ENCODE measurements at places on chromosomes 12 and 14.

- peak; percentile 29 for DNase-seq
Observed at GRCh38 chr12:30308010-30308717, 387.5 kb downstream of the IPO8 start.

DNA sequence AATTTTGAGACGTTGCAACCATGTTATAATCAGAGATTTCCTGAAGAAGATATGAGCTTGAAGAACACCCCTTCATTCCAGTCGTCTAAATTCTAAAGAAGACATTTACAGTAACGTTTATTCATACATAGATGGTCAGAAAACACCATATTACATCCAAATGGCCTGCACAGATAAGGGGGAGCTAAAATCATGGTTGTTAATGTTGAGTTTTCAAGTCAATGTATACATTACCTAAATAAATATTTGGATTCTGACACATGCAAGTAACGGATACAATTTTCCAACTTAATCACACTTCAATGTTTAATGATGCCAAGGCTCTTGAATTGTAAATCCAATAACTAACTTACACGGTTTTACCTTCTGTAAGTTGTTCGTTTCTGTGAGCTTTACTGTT is 318.4 kb downstream of the SLC6A15 start:
- DNase-seq: no peak

DNA sequence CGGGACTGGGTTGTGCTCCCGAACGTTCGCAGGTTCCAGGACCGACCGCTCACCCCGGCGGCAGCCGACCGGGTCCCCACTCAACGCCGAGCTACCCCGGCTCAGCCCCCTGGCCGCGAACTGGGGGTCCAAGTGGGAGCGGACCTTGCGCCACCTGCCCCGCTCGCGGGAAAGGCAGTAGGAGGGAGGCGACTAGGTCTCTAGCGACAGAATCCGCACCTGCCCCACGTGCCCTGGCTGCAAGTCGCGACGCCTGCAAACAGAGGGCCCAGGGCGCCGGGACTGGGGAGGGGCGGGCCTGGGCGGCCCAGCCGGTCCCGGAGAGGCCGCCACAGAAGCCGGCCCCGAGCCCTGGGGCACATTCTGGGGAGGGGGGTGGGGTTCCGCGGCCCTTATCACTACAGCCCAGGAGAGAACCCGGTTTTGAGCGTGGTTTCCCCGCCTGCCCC is 239.2 kb upstream of the CPNE8 start:
- no peak for DNase-seq

DNA sequence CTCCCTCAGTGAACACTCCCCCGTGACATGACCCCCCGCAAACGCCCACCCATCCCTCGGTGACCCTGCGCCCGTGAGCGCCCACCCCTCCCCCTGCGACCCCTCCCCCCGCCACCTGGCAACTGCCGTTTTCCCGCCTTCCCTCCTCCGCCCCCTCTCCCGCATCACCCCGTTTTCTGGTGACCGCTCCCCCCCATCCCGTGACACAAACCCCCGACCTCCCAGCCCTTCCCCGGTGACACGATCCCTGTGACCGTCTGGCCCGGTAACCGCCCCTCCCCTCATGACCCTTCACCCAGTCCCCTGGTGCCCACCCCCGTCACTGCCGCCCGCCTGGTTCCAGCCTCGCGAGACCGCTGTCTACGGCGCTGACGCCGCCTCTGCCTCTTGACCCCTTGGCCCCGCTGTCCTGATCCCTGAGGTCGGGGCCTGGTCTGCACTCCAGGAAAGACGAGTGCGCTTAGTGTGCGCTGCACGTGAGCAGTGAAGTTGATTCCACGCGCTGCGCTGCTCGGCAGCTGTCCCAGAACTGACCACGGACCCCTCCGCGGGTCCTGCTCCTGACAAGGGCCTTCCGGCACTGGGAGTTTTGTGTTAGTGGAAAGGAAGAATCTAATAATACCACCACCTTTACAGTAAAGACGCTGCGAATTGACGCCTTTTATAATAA is 59.4 kb downstream of the DDX51 start:
- DNase-seq: peak; percentile 42

DNA sequence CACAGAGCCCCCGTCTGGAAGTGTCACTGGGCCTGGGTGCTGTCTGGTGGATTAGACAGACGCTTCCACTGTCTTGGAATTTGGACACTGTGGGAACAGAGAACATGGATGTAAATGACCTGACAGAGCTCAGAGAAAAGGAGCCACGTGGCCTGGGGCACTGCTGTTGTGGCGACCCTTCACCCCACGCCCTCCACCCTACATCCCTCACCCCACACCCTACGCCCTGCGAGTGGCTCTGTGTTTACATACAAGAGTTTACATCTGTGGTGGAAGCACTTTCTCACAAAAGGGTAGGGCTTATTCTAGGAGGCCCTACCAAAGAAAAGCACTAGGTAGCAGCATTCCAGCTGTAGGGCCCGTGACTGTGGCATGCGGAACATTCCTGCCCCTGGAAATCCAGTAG is 47.7 kb downstream of the B4GALNT3 start:
- DNase-seq: no peak

GRCh38 chr14:64509036-64509435 is 4.5 kb downstream of the ZBTB1 start:
- no peak for DNase-seq

DNA sequence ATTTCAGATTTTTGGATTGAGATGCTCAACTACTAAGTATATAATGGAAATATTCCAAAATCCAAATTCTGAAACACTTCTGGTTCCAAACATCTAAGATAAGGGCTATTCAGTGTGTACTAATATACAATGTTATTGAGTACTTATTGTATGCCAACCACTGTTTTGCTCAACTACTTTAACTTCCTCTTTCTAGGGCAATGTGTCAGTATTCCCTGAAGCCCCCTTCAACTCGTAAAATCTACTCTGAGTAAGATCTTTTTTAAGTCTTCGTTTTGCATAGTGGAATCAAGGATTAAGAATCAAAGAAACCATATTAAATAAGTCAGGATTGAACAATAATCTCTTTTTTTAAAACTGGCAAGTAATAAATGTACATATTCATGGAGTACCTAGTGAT is 45.5 kb downstream of the SPATA7 start:
- DNase-seq: no peak

GRCh38 chr14:88576222-88576621 is 13.4 kb downstream of the ZC3H14 start:
- no peak for DNase-seq

- DNase-seq: peak; percentile 57
Observed at GRCh38 chr12:80627782-80628181, 79.7 kb upstream of the MYF6 start.

- peak; percentile 79 for DNase-seq
Observed at GRCh38 chr14:54211551-54212308, 185.1 kb upstream of the CDKN3 start.

DNA sequence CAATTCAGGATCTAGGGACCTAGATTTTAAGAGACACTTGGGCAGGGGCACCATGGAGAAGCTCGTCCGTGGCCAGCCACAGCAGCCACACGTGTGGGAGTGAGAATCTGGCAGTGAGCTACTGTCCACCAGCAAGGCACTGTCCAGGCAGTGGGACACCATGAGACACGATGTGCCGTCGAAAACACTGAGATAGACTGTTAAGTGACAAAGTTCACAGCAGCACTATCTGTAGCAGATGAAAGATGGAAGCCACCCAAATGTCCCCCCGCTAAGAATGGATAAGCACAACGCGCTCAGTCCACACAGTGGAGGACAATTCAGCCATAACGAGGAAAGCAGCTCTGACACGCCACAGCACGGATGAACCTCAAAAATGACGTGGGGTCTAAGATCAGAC is 19.7 kb downstream of the RILPL1 start:
- DNase-seq: no peak

DNA sequence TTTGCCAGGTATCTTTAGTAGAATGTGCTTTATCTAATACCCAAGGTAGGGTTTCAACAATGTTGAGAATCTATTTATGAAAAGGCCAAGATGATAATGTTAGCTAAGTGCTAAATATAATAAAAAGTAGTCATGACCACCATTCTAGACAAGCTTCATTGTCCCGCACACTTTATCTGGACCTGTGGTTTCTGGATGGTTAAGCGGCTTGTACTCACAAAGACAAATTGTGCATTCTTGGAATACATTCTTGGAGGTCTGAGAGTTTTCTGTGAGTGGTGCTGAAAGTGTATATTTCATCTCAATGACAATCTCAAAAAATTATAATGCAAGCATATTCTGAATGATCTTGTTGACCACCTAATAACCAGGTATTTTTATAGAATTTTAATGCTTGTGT is 646.9 kb downstream of the DIO2 start:
- no peak for DNase-seq

DNA sequence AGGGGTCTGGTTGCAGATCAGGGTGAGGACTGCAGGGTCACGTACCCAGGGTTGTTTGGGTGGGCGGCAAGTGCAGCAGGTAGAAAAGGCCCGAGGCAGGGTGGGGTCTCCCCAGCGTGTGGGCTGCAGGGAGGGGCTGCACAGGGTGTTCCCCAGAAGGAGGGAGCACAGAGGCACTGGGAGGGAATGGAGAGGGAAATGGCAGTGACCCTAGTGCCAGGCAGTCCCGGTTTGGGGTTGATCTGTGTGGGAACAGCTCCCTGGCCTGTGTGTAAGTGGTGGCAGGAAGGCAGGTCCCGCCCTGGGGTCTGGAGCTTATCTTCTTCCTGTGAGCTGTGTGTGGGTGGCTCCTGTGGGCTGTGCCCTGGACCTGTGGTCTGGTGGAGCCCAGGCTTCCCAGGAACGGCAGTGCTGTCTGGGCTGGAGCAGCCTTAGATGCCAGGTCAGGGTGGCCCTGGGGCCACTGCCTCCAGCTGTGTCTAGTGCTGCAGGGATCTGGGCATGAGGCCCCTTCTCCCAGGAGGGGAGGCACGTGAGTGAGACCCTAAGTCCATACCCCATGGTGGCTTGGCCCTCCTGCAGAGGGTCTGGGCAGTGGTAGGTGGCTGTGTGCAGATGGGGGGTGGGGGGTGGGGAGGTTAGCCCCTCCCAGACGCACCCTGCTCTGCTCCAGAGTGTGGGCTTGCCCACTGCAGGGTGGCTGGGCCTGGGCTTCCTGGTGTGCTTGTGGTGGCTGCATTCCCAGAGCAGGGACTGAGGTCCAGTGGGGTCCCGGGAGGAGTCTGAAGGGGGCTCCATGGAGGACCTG is 363.5 kb downstream of the TMEM121 start:
- no peak for DNase-seq

GRCh38 chr14:30854492-30854891 is 19.9 kb upstream of the COCH start:
- DNase-seq: no peak

GRCh38 chr12:77392467-77393088 is 327.2 kb upstream of the E2F7 start:
- no peak for DNase-seq

- no peak for DNase-seq
Observed at GRCh38 chr12:6953442-6954315, 2.5 kb downstream of the PTPN6 start.

DNA sequence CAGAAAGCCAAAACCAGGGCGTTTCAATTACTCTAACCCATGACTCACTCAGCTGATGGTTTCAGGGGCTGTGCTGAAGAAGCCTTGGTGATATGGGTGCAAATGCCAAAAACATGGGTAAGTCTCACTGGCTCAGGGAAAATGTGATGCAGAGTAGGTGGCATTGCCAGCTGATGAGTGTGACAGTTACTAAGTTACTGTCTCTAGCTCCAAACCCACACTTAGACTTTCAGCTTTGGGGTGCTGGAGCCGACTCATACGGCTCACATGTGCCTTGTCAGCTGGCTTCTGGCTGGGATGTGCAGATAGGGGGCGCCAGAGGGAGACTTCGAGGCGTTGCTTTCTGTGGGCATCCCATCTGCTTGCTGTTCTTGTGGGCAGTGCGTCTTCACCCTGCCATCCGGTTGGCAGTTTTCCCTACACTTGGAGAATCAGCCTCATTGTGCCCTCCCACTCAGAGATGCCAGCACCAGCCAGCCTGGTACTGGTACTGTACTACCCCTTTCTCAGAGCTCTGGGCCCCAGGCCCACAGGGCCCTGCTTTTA is 11.1 kb upstream of the KRT7 start:
- DNase-seq: peak; percentile 93

DNA sequence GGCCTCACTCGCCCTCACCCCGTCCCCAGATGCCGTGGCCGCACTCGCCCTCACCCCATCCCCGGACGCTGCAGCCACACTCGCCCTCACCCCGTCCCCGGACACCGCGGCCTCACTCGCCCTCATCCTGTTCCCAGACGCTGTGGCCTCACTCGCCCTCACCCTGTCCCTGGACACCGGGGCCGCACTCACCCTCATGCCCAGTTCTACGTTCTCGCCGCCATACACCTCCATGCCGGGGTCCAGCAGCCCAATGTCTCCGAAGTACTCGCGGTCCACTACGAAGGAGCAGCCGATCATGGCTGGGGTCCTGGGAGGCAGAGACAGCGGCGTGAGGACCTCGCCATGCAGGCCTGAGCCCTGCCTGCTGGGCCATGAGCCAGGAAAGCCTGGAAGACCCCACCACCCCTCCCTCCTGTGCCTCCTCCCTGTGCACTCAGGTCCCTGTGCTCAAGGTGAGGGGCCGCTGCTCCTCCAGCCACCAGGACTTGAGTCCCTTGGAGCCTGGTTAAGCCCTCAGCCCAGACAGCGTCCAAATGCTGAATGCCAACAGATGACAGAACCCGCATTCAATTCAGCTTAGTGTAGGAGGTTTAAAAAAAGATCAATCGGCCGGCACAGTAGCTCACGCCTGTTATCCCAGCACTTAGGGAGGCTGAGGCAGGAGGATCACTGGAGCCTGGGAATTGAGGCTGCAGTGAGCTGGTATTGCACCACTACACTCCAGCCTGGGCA is 81.5 kb downstream of the GALNT9 start:
- no peak for DNase-seq

DNA sequence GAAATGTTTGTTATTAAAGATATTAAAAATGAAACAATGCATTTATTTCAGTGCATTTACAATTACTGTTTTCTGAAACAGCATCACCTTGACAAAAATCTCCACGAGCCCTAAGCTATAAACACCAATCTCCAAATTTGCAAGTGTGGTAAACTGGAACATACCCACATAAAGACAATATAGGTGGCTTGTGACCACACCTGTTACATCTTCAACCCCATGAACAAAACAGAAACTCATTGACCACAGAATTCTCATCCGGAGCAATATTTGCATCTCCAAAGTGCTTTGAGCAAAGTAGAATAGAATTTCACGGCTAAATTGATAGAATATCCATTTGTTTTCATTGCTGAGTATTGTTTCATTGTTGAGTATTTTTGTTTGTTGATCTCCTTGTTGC is 375.2 kb upstream of the FLRT2 start:
- DNase-seq: no peak

GRCh38 chr14:86129426-86129825 is 599.5 kb downstream of the FLRT2 start:
- no peak for DNase-seq

GRCh38 chr14:58315606-58316005 is 17.3 kb downstream of the ARID4A start:
- peak; percentile 77 for DNase-seq

- no peak for DNase-seq
Observed at GRCh38 chr12:104942075-104942474, 16.0 kb downstream of the SLC41A2 start.

DNA sequence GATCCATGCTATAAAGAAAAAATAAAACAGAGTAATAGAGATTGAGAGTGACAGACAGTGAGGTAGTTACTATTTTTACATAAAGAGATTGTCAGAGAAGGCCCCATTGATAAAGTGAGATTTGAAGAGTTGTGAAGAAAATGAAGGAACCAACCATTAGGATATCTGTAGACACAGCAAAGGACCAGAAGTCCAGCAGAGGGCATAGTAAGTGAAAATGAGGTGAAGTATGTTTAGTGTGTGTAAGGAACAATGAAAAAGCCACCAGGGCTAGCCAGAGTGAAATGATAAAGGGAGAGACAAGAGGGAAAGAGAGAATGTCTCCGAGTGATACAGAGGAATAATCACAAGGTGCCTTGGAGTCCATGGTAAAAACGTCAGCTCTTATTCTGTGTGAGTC is 411.0 kb downstream of the NELL2 start:
- DNase-seq: no peak
